ENCODE measurements at places on chromosomes 1 and 21.

DNA sequence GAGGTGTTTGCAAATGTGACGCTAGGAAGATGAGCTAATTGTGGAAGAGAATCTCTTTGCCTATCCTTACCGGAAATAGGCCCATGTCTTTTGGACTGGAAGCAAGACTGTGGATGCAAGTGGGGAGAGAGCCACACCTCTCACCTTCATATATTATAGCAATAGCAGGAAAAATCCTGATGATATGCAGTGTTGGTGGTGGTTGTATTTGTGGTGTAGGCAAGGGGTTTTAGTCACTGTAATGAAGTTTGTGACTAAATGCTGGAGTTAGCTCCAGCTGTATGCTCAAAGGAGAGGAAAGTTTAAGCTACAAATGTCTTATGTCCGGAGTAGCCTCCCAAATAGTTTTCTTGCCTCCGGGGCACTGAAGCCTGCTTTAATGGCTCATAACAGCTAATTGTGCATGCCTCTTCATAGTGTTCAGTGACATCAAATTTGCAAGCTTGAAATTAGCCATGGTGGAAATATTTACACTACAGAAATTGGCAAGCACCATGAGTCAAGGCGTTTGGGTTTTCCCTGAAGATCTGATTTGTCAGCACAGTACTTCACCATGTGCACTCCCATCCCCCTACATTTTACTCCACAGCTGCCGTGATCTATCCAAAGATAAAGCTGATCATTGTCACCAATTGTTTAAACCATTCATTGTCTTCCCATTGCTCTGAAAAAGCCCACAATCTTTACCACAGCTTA lies 102.6 kb upstream of the ZNF644 start:
- no peak for DNase-seq

DNA sequence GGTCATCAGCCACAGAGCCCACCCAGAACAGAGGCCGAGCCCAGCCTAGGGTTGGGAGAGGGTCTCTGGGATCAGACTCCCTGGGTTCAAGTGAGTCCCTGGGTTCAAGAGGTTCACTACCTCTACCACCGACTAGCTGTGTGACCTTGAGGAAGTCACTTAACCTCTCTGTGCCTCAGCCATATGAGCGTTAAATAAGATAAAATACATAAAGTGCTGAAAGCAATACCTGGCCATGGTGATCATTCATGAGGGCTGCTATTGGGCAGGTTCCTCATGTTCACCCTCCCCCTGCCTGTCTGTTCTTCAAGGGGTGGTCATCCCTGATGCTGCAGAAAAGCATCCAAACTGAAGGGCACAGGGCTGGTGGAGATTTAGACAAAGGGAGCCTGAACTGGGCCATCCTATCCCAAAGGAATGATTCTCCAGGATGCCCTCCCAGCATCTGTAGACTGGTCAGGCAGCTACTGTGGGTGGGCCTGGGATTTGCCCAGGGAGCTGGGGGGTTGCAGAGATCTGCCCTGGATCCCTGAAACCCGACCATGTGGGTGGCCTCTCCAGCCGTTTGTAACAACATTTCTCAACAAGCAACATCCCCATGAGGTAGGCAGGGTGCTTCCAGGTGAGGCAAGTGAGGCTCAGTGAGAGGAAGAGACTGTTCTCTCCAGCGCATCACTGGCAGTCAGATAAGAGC lies 196.6 kb downstream of the MATN1 start:
- DNase-seq: no peak

GRCh38 chr1:210185063-210185462 lies 47.5 kb upstream of the SERTAD4 start:
- DNase-seq: no peak

GRCh38 chr1:217554849-217555248 lies 76.0 kb downstream of the GPATCH2 start:
- DNase-seq: no peak

DNA sequence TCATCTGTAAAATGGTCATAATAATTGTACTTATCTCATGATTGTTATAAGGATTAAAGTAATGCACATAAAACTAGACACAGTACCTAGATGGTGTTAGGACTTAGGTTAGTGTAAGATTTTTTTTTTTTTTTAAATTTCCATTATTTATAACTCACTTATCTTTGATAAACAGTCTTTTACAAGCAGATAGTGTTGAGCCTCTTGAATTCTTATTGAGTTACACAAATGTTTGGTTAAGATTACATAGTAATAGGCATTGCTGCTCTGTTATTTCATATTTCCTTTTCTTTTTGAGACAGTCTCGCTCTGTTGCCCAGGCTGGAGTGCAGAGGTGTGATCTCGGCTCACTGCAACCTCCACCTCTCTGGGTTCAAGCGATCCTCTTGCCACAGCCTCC lies 15.4 kb downstream of the MRPS6 start:
- DNase-seq: no peak

DNA sequence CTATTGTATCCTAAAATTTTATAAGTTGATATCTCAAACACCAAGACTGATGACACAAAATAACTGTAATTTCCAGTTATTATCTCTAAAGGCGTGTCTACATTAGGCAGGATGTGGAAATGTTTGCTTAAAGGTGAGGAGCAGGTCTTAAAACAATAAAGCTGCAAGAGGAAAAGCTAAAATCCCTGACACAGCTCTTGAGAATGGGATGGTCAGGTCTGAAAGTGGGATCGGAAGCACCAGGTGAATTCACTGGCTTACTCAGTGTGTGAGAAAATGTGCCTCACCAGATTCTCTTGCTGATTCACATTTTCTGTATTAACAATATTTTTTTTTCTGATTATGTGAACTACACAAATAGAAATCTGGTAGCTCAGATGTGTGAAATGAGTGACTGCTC lies 421.9 kb upstream of the ADAMTS5 start:
- DNase-seq: no peak

DNA sequence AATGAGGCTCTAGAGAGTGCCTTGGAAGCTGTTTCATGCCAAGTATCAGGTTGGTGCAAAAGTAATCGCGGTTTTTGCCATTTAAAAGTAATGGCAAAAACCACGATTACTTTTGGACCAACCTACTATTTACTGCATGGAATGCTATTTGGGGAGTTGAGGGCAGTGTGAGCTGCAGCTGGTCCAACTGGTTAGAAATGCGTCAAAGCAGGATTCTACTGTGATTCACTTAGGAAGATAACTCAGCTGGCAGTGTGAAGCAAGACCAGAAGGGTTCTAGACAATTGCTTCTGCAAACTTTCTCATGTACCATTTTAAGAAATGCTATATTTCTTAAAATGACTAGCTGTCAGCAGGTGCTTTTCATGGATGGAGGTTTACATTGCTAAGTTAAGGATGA lies 21.2 kb upstream of the PLA2G2C start:
- DNase-seq: no peak

- DNase-seq: no peak
These were observed 102.3 kb upstream of the LMO4 start for GRCh38 chr1:87226341-87226760.

GRCh38 chr1:43991476-43992231 lies at the start of gene CCDC24:
CCDC24 (plus strand) TSS chr1:43991599; CDS start chr1:43991879, 280 bp downstream.
- peak; percentile 65 for DNase-seq

- DNase-seq: no peak
These were observed 59.9 kb upstream of the PRRX1 start for GRCh38 chr1:170604065-170604464.

GRCh38 chr1:7560601-7561181 lies 210.4 kb upstream of the VAMP3 start:
- no peak for DNase-seq

DNA sequence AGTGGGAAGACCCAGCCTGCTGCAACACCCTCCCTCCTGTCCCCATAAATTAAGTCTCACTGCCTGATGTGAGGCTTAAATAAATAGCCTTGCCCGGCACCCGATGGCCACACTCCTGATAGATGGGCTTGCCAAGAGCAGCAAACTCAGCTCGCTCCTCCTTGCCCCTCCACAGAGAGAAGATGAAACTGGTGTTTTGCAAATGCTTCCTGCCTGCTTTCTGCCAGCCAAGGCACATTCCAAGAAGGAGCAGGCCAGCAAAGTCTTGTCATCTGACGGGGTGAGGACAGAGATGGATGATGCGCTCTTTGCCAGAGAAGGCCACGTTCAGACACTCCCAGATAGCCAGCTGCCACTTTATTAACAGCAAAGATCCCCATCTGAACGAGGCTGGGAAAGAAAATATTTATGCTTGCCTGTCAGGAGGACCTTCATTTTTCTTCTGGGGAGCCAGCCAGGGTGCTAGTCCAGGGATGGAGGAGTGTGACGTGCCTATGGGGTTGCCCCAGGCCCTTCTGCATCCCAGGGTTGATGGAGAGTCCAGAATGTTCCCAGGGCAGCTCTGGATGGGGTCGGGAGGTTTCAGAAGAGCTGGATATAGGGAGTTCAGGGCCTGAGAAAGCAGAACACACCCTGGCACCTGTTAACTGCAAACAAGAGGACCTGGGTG lies 265.4 kb downstream of the FOXD2 start:
- no peak for DNase-seq

Data from activated naive CD4-positive, alpha-beta T cell (primary cell).